Pericardium fibroblast (primary cell): ENCODE measurements at places on chromosomes 2 and 18. TPM values are rescaled to one million over a fixed set of nuclear protein-coding genes. Genes with fewer than 3 reads are reported as not detected.

The ELOA2 gene
- total RNA-seq, result not detected in 2 replicates

The FSHR gene
- not detected in 2 replicates for total RNA-seq

The SAG gene
- total RNA-seq, result not detected in 2 replicates

The LINC00305 gene
- not detected in 2 replicates for total RNA-seq

The GRB14 gene
- 1.4 and 2.3 TPM in 2 replicates for total RNA-seq

The FARSB gene
- 9.3 and 13.5 TPM in 2 replicates for total RNA-seq

The TNFRSF11A gene
- total RNA-seq, result 0.23 and 0.34 TPM in 2 replicates

The SERPINB4 gene
- not detected in 2 replicates for total RNA-seq

The DCDC2C gene
- total RNA-seq, result not detected in 2 replicates

The SFTPB gene
- not detected in 2 replicates for total RNA-seq
